Lower lobe of right lung (tissue), 2 donors: ENCODE measurements at places on chromosomes 16 and 17. TPM values are rescaled to one million over a fixed set of nuclear protein-coding genes. Genes with fewer than 3 reads are reported as not detected.

DNA sequence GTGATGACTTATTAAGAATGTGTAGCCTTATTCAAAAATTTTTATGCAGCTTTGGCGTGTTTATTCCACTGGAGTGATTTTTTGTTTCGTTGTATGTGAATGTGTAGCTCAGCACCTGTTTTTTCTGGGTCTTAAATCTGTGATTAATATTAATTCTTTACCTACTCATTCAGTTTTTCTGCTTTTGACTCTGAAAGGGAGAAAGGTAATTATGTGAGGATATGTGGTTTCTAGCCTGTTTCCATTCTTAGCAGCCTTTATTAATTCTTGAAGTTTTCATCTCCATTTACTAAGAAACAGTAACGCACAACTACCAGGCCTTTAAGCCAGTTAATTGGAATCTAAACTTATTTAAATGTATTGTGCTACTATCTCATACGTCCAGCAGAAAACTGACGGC lies 7.0 kb downstream of the HEATR3 start:
- peaks cover 10% of the 10 kb centered on the region for H3K4me1 ChIP-seq
- no peaks in the 10 kb centered on the region for H3K27me3 ChIP-seq
- H3K27ac ChIP-seq: no peak overlapping the region
- H3K4me3 ChIP-seq: no peak overlapping the region
- peaks cover 51% of the 10 kb centered on the region for H3K36me3 ChIP-seq
- no peak for DNase-seq

GRCh38 chr17:69936996-69937395 lies 138.0 kb upstream of the KCNJ16 start:
- H3K4me1 ChIP-seq: no peaks in the 10 kb centered on the region
- DNase-seq: no peak

- DNase-seq: no peak
- H3K4me3 ChIP-seq: no peak overlapping the region
- no peak overlapping the region for H3K27ac ChIP-seq
- H3K27me3 ChIP-seq: peaks cover 46% of the 10 kb centered on the region
- no peaks in the 10 kb centered on the region for H3K36me3 ChIP-seq
- H3K4me1 ChIP-seq: no peaks in the 10 kb centered on the region
These were observed 21.0 kb downstream of the IGF2BP1 start for GRCh38 chr17:49018116-49018612.

- H3K4me1 ChIP-seq: no peaks in the 10 kb centered on the region
- peaks cover 73% of the 10 kb centered on the region for H3K27me3 ChIP-seq
- H3K4me3 ChIP-seq: no peak overlapping the region
- DNase-seq: no peak
- H3K36me3 ChIP-seq: no peaks in the 10 kb centered on the region
These were observed 11.5 kb upstream of the IGF2BP1 start for GRCh38 chr17:48985436-48986245.

GRCh38 chr17:63156986-63157385 lies 191.0 kb downstream of the TANC2 start:
- no peaks in the 10 kb centered on the region for H3K27me3 ChIP-seq
- no peaks in the 10 kb centered on the region for H3K36me3 ChIP-seq
- no peaks in the 10 kb centered on the region for H3K4me1 ChIP-seq
- no peak overlapping the region for H3K27ac ChIP-seq
- H3K4me3 ChIP-seq: no peak overlapping the region
- DNase-seq: no peak

DNA sequence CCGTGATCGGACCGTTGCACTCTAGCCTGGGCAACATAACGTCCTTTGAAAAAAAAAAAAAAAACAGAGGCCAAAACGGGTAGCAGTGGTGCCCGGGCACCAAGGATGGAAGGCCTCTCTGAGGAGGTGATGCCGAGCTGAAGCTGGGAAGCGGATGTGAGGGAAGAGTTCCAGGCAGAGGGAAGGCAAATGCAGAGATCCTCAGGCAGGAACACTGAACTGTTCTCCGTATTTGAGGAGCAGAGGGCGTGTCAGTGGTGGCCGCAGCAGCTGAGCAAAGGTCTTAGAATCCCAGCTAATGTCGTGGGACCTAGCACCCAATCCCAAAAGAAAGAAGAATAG lies 656 bp upstream of the KCTD13 start:
- H3K27ac ChIP-seq: peak overlapping the region; percentile 90
- peaks cover 23% of the 10 kb centered on the region for H3K4me1 ChIP-seq
- peaks cover 15% of the 10 kb centered on the region for H3K36me3 ChIP-seq
- H3K27me3 ChIP-seq: no peaks in the 10 kb centered on the region

- H3K36me3 ChIP-seq: no peaks in the 10 kb centered on the region
- H3K4me3 ChIP-seq: no peak overlapping the region
- no peak overlapping the region for H3K27ac ChIP-seq
- H3K4me1 ChIP-seq: peaks cover 10% of the 10 kb centered on the region
These were observed 16.5 kb upstream of the ATP6V0A1 start for GRCh38 chr17:42442196-42442565.

DNA sequence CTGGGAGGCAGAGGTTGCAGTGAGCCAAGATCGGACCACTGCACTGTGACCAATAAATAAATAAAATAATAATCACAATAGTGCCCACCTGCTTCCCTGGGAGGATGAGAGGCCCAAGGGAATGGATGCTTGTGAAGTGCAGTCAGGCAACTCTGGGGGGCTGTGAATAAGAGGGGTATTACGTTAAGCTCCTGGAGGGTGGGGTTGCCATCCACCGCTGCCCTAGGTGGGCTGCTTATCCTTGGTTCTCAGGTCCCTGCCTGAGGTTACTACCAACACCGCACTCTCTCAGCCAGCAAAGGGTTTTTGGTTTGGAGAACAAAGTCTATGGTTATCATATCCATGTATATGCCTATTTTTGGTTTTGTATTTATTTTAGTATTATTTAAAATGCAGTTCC lies 48.6 kb upstream of the CBFA2T3 start:
- no peaks in the 10 kb centered on the region for H3K36me3 ChIP-seq
- H3K27me3 ChIP-seq: peaks cover 9% of the 10 kb centered on the region
- H3K27ac ChIP-seq: no peak overlapping the region
- no peak for DNase-seq
- H3K4me3 ChIP-seq: no peak overlapping the region

DNA sequence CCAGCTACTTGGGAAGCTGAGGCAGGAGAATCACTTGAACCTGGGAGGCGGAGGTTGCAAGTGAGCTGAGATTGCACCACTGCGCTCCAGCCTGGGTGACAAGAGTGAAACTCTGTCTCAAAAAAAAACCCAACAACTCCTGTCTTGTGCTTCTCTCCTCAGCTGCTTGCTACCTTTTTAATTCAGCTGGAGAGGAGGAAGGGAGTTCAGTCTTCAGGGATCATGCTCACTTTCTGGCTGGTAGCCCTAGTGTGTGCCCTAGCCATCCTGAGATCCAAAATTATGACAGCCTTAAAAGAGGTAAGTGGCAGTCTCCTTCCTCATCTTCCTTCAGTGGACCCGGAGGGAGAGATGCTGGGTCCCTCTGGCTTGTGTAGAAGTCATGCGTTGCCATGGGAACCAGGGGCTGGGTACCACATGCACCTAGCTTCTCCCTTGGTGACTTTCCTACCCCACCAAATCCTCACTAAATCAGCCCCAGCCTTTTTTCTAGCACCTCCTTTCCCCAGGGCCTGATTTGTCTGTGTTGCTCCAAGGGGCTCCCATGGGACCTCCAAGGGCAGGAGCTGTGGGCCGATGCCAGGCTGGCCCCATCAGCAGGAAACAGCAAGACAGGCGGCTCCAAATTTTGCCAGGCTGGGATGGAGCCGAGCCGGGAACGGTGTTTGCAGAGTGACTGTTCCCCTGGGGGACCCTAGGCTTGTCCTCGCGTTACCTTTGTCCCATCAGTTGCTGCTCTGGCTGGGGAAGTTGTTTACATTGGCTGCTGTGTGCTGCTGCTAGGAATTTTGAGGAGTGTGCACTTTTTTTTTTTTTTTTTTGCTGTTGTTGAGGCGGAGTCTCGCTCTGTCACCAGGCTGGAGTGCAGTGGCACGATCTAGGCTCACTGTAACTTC lies 65.2 kb downstream of the ABCC1 start:
- DNase-seq: peak; percentile 52
- no peaks in the 10 kb centered on the region for H3K27me3 ChIP-seq
- H3K4me1 ChIP-seq: peaks cover 12% of the 10 kb centered on the region
- no peak overlapping the region for H3K27ac ChIP-seq
- peaks cover 83% of the 10 kb centered on the region for H3K36me3 ChIP-seq
- no peak overlapping the region for H3K4me3 ChIP-seq

- H3K4me3 ChIP-seq: no peak overlapping the region
- H3K36me3 ChIP-seq: no peaks in the 10 kb centered on the region
- no peak for DNase-seq
- no peaks in the 10 kb centered on the region for H3K27me3 ChIP-seq
- no peak overlapping the region for H3K27ac ChIP-seq
- H3K4me1 ChIP-seq: no peaks in the 10 kb centered on the region
These were observed 68.7 kb downstream of the WSCD1 start for GRCh38 chr17:6138761-6139446.

- DNase-seq: peak; percentile 73
- peaks cover 12% of the 10 kb centered on the region for H3K36me3 ChIP-seq
- peak overlapping the region; percentile 80 for H3K27ac ChIP-seq
- H3K4me1 ChIP-seq: peaks cover 71% of the 10 kb centered on the region
These were observed 51.7 kb upstream of the MTSS2 start for GRCh38 chr16:70737377-70738082.

DNA sequence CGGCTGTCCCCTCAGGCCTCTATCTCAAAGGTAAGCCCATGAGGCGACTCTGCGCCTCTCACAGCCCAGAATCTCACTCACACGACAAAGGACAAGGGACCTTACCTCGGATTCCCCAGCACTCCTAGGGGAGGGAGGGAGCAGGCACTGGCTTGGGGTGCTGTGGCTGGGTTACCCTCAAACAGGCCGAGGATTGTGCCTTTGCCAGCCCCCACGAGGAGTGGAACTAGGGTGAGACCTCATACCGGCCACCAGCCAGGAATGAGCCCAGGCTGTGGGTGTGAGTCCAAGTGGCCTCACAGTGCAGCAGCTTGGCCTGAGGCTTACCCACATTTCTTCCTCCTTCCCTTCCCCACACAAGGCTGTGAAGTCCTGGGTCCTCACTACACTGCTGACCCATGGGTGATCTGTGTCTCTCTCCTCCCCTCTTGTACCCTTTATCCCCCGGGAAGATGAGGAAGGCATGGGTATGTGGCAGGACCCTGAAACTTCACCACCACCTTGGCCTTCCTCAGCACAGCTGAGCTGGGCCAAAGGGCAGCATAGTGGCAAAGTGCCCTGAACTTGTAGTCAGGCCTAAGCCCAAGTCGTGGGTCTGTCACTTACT lies 5.9 kb downstream of the PROCA1 start:
- no peak overlapping the region for H3K27ac ChIP-seq
- no peak overlapping the region for H3K4me3 ChIP-seq
- peaks cover 40% of the 10 kb centered on the region for H3K36me3 ChIP-seq
- no peaks in the 10 kb centered on the region for H3K4me1 ChIP-seq
- no peaks in the 10 kb centered on the region for H3K27me3 ChIP-seq

DNA sequence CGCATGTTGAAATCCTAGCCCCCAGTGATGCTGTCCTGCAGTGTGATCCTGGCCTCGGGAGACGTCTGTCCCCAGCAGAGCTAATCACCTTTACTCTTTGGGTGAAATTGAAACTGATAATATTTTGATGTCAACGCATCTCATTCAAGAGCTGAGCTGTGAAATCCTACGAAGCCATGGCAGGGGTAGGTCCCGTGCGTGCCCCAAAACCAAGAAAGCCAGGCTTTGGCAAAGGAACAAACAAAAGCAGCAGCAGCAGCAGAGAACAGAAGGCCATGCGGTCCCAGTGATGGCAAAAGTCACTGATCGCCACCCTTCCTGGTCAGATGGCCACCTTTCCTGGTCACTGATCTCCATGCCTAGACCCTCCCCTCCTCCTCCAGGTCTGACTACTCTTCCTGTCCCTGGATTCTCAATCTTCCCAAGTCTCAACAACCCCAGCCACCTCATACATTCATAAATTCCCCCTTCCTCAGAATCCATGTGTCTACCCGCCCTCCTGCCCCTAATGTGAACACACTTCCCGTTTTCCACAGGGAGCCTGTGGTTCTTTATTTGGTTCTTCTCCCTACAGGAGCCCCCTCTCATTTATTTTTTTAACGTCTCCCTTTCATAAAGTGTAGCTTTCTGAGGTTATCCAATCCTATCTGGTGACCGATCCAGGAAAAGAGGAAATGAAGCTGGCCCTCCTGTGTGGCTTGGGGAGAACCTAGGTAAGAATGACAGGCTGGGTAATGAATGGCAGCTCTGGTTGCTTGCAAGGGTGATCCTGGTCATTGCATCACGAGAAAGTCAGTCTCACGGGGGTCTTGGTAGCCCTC lies 50.3 kb downstream of the CPPED1 start:
- peaks cover 11% of the 10 kb centered on the region for H3K4me1 ChIP-seq
- no peaks in the 10 kb centered on the region for H3K27me3 ChIP-seq
- no peak overlapping the region for H3K27ac ChIP-seq

- peaks cover 10% of the 10 kb centered on the region for H3K4me1 ChIP-seq
- DNase-seq: no peak
These were observed 48.9 kb downstream of the FBXL20 start for GRCh38 chr17:39352511-39352910.

DNA sequence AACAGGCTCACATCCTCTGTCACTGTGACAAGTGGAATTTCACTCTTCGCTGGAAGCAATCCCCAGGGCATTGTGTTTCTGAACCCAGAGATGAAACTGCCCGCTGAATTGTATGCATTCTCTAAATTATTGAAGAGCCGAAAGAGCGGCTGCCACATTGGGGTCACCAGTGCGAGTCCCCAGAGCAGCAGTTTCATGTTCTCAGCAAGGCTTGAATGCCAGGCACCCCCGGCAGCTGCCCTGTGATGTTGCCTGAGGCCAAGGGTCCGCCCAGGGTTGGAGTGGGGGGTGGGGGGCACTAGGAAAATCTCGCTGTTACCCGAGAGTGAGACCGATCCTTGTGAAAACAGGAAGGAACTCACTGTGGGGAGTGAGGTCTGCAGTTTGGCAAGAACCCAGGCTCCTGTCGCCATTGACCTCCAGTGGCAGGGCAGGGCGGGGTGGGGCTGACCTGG lies 20.7 kb upstream of the BCAR1 start:
- peaks cover 6% of the 10 kb centered on the region for H3K4me1 ChIP-seq
- no peak overlapping the region for H3K27ac ChIP-seq
- H3K36me3 ChIP-seq: no peaks in the 10 kb centered on the region
- no peaks in the 10 kb centered on the region for H3K27me3 ChIP-seq

PRSS8 gene
- total RNA-seq: 75.4 TPM

OR3A3 gene
- not detected for total RNA-seq

COX6A2 gene
- total RNA-seq: not detected

FAM20A gene
- 38.7 TPM for total RNA-seq

SYNGR3 gene
- 0.24 TPM for total RNA-seq

GSG1L gene
- total RNA-seq: 0.30 TPM

BCAR1 gene
- 65.1 TPM for total RNA-seq

TBC1D26 gene
- not detected for total RNA-seq

FAM171A2 gene
- 1.2 TPM for total RNA-seq

SPATA22 gene
- total RNA-seq: 0.53 TPM

TP53TG3B gene
- not detected for total RNA-seq

EZH1 gene
- total RNA-seq: 56.2 TPM
